ENCODE measurements at places on chromosomes 7 and 10.

DNA sequence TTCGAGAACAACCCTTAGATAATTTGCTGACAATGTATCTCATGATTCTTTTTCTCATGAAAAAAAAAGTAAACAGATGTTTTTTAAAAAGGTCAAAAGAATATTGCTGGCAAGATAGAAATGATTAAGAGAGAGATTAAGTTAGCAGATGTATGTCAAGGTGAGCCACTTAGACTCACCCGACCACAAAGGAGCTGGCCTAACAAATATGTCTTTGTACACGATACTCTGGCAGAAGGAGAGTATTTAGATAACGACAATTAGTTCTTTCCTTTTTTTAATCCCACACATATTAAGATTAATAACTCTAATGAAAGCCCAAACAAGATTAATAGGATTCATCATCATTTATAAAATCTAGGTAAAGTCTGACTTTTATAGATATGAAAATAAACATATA, 156.7 kb downstream of the RAPGEF5 start:
- no peak for DNase-seq

GRCh38 chr10:100396605-100397004, 49.6 kb downstream of the SCD start:
- no peak for DNase-seq

GRCh38 chr7:96996958-96997511, 8.3 kb upstream of the DLX6 start:
- no peak for DNase-seq

GRCh38 chr7:55110993-55111361, 92.2 kb downstream of the EGFR start:
- peak; percentile 51 for DNase-seq

- no peak for DNase-seq
Measured at GRCh38 chr10:70634011-70634410, 31.5 kb upstream of the PRF1 start.

DNA sequence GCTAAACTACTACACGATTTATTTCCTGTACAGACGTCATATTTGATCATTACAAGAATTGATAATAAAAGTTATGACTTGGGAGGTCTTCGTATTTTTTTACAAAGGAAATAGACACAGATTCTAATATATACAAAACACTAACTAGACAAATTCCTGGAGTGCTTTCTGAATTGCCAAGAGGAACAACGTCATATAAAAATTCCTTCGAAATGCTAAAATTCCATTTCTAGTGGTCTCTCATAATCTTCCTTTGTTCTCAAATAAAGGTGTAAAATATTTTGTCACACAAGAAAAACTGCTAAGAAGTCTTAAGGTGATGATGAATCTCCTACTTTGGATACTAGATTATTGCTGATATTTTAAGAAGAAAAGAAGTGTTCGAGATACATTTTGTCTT, 85.4 kb downstream of the CDK6 start:
- no peak for DNase-seq

Measured in NCI-H510A treated with DMSO at 0.1 percent for 48 hours (cell line).